ENCODE measurements at places on chromosomes 5 and 9.

GRCh38 chr5:55600497-55601203 is 65.9 kb upstream of the PLPP1 start:
- DNase-seq, result no peak

- DNase-seq, result no peak
These were observed 97.7 kb upstream of the LMX1B start for GRCh38 chr9:126515873-126516505.

DNA sequence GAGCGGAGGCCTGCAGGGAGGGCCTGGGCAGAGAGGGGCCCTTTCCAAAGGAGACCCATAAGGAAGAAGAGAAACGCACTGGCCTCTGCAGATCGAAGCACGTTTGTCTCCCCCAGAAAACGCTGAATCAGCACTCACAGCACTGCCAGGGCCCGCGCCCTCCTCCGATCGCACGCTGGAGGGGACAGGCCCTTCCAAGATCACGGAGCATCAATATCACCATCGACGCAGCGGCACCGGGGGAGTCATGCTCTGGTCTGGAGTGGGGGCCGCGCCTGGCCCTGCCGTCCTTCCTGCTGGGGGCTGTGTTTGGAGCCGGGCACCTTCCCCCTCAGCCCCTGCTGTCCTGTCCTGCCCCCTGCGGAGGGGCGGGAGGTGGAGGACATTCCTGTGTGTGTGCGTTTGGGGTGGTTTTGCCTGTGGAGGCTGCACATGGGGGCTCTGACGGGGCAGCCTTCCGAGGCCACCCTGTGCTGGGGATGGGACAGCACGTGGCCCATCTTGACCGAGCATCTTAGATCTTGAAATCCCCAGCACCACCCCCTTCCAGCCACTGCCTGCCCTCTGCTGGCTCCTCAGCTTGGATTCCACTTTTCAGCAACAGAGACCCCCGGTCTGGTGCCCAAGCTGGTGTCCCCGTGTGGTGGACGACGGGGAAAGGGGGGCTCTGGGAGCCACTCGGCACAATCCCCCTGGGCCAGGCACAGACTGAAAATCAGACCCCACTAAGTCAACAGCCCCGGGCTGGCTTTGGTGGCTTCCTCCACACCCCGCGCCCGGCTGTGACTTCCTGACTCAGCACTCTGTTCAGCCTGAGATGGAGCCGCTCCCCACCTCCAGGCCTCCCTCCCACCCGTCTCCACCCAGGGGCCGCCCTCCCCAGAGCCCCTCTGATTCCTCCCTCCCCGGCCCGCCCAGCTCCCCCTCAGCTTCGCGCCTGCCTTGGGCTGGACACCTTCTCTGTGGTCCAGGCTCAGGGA is 8.3 kb downstream of the TMEM250 start:
- DNase-seq, result peak; percentile 70

GRCh38 chr5:115132465-115132864 is 37.2 kb downstream of the TRIM36 start:
- DNase-seq, result no peak

All from NCI-H2171 treated with DMSO at 0.1 percent for 48 hours (cell line).